Activated CD8-positive, alpha-beta memory T cell treated with anti-CD3 and anti-CD28 coated beads, Interleukin-2, amount 10 ng/mL, durations not matched to agents 7 days and 5 days (primary cell): ENCODE measurements at places on chromosomes 4 and X. TPM values are rescaled to one million over a fixed set of nuclear protein-coding genes. Genes with fewer than 3 reads are reported as not detected.

GRCh38 chr4:156734965-156735895 lies 236.4 kb downstream of the PDGFC start:
- DNase-seq = no peak

PAGE4 gene
- total RNA-seq = not detected

GRCh38 chrX:110267874-110268273 lies 50.0 kb downstream of the AMMECR1 start:
- DNase-seq = no peak

GRCh38 chrX:11331788-11332187 lies 38.6 kb downstream of the AMELX start:
- DNase-seq = no peak
